NCI-H510A (cell line): ENCODE measurements at places on chromosomes 4 and X.

GRCh38 chr4:7910263-7910896 lies 29.3 kb downstream of the AFAP1 start:
- no peak for DNase-seq

GRCh38 chr4:4762909-4763821 lies 96.3 kb upstream of the MSX1 start:
- DNase-seq: no peak

DNA sequence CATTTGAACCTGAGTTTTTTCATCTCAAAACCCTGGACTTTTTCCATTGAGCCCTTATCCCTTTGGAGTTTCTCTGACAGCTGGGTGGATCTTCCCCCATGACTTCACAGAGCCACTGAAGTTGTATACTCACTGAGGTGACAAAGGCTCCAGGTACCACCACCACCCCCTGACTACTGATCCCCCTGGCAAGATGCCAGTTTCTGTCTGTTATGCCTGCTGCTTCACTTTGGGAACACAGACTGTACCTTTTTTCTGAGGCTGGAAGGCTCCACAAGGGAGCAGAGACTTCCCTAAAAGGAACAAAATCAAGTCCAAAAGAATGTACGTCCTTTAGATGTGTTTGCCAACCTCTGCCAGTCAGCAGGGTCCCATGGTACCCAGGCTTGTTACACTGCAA lies 160.3 kb upstream of the JADE1 start:
- DNase-seq: no peak

DNA sequence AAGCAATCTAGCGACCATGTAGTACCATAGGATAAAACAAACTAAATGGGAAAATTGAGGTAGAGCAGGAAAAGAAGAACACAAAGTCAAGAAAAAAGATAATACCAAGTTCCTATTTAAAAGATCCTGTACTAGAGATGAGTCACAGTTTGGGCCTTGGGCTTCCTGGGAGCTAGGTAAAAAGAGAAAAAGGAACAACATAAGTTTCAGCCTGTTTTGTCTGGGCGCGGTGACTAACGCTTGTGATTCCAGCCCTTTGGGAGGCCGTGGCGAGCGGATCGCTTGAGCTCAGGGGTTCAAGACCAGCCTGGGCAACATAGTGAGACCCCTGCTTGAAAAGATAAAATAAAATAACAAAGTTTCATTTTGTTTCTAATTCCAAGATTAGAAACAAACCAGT lies 14.0 kb upstream of the TMEM156 start:
- DNase-seq: no peak

DNA sequence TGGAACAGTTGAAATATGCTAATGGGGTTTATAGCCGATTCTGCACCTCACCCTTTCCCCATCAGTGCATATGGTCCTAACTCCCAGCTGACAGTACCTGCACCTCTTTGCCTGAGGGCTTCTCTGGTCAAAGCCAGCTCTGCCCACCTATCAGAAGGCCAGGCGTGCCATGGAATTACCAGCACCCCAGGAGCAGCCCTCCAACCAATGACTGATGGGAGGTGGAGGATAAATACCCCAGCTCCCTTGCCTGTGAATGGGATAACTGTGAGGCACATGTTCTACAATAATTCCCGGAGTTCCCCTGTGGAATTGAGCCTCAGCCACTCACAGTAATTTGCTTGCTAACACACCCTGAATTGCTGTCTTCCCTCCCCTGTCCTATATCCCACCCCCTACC lies 572.0 kb downstream of the BCOR start:
- DNase-seq: no peak

- DNase-seq: no peak
These were observed 1028.8 kb downstream of the GLUD2 start for GRCh38 chrX:122076241-122076640.

DNA sequence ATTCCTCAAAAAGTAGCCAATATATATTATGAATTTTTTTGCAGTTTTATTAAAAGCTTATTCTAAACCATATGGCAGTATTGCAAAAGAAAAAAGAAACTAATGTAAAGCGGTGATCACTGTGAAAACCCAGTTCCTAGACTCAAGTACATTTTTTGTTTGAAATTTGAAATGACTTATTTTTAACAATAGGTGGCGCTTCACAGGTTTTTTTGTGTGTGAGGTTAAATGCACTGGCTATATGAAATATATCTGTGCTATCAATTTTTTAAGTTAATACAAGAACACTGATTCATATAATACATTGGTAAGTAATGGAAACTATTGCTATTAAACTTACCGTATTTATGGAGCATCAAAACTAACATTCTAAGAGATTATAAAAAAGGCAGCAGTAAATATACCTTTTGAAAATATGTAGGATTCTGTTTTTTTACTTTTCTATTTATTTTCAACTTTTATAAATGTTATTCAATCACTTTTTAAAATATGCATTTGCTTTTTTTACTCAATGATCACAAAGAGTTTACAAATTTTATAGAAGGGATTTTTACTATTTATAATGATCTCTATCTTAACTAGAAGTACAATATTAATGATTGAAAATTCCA lies 5.6 kb upstream of the SPRY1 start:
- no peak for DNase-seq

DNA sequence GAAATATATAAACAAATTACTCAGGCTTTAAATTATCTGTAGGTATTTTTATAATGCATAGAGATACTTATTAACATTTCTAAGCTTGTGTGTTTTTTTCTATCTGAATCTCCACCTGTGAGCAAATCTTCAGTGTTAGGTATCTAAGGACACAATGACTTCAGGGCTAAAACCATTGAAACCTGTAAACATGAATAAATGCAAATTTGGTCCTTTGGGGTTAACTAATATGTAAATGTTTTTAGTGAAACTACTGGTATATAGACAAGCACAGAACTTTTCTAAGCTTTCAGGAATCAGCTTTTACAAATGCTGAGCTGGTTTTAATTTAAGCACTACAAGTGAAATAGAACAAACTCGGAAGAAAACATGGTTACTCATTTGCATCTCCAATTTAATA lies 147.9 kb downstream of the FBXO8 start:
- DNase-seq: no peak

- no peak for DNase-seq
These were observed 131.6 kb upstream of the SCML1 start for GRCh38 chrX:17605676-17606075.

GRCh38 chr4:56990109-56990905 lies 11.6 kb downstream of the POLR2B start:
- DNase-seq: no peak

DNA sequence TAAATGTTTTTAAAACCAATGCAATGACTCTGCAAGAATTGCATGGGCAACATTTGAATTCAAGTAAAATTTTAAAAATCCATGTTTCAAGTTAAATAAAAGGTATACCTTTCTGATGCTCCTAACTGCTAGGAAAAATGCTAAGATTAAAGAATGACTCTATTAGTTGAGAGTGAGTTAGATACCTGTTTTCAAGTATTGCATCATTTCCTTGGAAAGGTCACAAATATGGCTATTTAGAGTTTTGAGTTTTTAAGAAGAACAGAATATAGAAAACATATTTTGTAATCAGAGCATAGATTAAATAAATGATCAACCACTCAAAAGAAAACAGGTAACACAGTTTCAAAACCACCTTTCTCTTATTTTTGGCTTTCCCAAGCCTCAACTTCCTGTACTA lies 18.3 kb upstream of the NPY2R start:
- DNase-seq: no peak

DNA sequence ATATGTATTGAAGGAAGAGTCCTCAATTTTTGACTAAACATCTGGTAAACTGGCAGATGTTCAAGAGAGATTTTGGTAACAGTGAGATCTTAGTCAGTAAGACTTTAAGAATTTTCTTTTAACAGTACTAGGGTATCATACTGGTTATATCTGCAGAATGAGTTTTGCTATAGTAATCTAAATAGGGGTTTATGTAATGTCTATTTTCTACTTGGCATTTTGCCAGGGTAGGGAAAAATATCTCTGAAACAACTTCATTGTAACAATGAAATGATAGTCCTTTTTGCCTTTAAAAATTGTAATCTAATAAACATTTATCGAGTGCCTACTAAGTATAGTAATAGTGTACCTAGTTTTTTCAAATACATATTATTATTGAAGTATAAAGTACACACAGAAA lies 32.1 kb downstream of the XK start:
- DNase-seq: no peak

- DNase-seq: no peak
These were observed 510.3 kb downstream of the TECRL start for GRCh38 chr4:63898961-63899360.

DNA sequence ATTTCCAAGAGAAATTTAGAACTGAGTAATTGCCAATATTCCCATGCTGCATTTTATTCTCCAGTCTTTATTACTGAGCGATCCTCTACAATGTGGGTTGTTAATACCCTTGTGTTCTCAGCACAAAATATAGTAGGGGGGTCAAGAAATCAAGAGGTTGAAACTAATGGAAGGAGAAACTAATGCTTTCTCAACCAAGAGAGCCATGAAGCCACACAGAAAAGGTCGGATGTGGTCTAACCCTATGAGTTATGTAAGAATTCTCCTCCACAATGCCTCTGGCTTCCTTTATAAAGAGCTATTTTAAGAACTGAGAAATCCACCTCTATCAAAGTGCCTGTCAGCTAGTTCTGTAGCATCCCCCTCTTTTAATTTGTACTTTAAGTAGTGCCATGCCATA lies 268.5 kb downstream of the CHIC1 start:
- no peak for DNase-seq

DNA sequence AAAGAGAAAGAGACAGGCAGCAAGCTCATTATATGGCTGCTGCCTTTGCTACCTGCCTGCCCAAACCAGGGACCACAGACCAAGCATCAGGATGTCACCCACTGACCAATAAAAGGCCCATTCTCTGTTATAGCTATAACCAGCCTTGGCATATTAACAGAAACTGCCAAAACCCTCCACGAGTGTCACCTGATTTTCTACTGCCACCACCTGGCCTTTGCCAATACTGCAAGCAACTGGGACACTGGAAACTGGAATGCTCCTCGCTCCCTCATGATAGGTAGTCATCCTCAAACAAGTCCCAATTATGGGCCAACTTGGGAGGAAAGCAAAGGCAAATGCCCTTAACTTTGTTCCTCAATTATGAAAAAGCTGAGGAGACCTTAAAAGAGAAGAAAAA lies 76.0 kb downstream of the SPIN4 start:
- DNase-seq: no peak

DNA sequence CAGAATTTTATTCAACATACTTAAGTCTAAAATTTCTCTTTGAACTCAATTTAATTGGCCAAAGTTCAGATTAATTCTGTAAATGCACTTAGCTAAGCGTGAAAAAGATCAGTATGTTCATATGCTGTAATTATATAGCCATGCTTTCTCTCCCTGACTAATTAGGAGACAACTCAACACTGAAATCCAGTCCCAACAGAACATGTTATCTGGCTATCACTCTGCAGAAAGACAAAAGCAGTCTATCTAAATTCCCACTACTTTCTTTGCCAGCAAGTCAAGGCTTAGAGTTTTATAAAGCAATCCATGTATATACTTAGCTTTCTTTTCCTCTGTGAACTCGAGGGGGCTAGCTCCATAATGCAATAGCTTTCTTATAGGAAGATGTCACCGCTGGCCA lies 16.0 kb upstream of the USP46 start:
- DNase-seq: no peak

GRCh38 chr4:26284536-26284935 lies 36.3 kb upstream of the RBPJ start:
- DNase-seq: no peak

- DNase-seq: no peak
These were observed 703.0 kb downstream of the ARAP2 start for GRCh38 chr4:35541146-35541887.
